ENCODE measurements at places on chromosomes 2 and 18.

DNA sequence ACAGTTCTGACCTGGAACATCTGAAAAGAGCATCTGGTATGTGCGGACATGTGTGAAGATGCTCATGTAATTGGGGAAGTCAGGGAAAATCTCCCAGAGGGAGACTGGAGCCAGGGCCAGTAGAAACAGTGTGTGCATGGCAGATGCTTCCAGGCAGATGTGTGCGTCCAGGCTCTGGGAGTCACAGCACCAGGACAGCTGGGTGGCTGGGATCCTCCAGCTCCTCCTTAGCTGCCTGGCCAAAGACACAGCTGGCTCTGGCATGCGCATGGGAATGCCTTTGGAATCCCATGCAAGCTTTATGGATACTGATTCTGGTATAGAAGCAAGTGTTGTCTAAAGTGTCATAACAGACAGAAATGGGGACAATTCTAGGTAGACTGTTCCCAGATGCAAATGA, 369.7 kb downstream of the INSIG2 start:
- no peak for DNase-seq

DNA sequence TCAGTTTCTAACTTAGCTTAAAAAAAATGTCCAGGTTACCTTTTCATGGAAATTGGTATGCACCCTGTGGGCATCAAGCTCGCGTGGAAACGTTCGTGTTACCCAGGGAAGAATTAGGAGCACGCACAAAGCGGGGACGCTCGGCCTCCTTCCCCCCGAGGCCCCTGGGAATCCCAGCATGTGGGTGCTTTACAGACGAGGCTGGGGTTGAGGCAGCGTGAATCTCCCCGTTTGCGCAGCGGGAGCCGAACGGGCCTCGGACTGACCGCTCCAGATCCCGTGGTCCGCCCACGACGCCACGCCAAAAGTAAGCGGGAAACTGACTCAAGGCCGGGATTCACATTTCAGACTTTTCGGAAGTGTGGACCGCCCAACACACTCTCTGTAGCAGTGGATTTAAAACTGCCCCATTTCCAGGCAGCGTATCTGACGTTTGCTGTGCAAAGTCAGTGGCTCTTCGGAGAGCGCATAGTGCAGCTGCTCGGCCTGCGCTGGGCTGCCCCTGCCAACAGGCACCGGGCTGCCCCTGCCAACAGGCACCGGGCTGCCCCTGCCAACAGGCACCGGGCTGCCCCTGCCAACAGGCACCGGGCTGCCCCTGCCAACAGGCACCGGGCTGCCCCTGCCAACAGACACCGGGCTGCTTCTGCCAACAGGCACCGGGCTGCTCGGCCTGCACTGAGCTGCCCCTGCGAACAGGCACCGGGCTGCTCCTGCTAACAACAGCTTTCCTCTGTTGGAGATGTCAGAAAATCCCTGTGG, 49.7 kb downstream of the SH3YL1 start:
- DNase-seq: no peak

DNA sequence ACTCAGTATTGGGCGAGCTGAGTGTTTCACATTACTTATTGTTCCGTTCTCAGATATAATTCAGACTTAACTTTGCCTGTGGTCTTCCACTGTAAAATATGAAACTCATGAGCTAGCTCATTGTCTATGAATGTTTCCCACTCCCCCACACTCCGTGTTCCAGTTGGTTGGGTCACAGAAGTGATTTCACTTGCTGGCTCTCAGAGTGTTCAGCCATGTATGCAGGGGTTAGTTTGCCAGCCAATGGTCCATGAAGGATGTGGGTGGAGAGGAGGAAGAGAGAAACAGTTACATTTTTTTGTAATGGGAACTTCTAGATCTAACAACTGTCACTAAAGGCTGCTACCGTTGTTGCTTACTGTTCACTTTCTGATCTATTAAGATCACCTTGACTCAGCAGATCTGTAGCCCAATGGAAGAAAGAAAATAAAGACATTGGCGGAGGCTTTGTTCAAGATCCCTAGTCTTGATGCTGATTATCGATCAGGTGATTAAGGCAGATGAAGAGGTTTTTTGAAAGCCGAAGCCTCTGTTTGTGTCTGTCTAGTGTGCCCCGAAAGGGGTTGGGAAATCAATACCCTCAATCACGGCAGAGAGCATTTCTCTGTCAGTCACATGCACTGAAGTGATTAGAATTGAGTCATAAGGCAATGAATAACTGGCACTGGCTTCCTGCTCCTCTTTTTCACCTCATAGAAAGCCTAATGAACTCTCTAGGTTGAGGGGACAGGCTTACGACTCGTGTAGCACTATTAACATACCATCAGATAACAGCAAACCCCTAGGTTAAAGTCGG, 279.7 kb upstream of the FIGN start:
- DNase-seq: no peak

- DNase-seq: no peak
Measured at GRCh38 chr2:88127888-88128653, at the start of gene FABP1. TSS of gene FABP1 (minus strand) at chr2:88128062. CDS start at chr2:88128017, 45 bp downstream.

- DNase-seq: peak; percentile 14
Measured at GRCh38 chr2:231604101-231604684, 11.5 kb downstream of the TEX44 start.

DNA sequence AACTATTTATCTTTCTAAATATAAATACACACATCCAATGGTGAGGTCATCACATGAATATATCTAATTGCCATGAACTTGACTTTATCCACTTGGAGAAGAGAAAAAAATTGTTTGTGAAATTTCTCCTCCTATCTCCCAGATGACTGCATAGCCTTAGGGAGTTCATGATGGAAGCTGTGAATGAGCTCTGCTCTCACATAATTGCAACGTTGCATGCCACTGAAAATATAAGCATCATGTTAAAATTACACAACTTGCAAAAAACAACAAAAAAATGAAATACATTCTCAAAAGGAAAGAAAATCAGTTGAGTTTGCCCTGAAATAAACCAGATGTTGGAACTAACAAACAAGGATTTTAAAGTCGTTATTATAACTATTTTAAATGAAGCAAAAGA, 50.6 kb upstream of the OSR1 start:
- DNase-seq: no peak

- DNase-seq: no peak
Measured at GRCh38 chr2:224884188-224884587, 158.1 kb downstream of the DOCK10 start.

DNA sequence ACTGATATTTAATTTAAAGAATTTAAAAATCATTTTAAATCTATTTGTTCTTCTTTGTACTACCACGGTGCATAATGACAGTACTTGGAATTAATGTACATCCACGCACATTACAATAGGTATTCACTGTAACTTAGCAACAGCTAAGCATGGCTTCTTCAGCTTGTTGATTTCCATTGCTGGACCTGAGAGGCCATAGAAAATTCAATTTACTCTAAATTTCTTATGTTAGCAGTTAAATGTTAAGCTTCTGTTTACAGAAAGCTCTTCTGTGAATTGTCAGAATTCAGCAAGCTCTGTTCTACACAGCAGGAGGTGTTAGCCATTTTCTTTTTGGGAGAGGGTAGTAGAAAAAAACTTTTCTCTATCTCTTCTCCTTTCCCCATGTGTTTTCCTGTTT, 1149.3 kb upstream of the CDH2 start:
- DNase-seq: no peak

- no peak for DNase-seq
Measured at GRCh38 chr2:181776336-181776735, 96.0 kb upstream of the NEUROD1 start.

GRCh38 chr18:13611601-13612195, 114.7 kb downstream of the FAM210A start:
- no peak for DNase-seq

DNA sequence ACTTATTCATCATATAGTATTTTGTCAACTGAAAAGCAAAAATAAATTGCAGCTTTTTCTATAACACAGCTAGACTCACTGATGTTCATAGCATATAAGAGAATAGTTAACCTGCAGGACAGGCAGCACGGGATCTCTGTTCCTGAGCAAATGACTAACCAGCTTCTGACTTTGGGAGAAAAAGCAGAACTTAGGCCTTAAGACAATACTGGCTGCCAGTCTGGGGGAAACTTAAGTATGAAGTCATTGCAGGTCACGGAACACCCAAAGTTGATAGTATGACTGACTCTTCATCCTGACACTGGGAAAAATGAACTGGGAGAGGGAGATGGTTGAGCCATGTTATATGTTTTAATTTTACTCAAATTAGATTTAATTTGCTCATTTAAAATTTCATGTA, 113.0 kb downstream of the DPP4 start:
- no peak for DNase-seq

- DNase-seq: no peak
Measured at GRCh38 chr2:73925853-73926492, 707 bp upstream of the DGUOK start.

- no peak for DNase-seq
Measured at GRCh38 chr18:8901019-8901418, 195.7 kb downstream of the MTCL1 start.

- peak; percentile 36 for DNase-seq
Measured at GRCh38 chr2:54665436-54665856, 58.0 kb upstream of the EML6 start.

DNA sequence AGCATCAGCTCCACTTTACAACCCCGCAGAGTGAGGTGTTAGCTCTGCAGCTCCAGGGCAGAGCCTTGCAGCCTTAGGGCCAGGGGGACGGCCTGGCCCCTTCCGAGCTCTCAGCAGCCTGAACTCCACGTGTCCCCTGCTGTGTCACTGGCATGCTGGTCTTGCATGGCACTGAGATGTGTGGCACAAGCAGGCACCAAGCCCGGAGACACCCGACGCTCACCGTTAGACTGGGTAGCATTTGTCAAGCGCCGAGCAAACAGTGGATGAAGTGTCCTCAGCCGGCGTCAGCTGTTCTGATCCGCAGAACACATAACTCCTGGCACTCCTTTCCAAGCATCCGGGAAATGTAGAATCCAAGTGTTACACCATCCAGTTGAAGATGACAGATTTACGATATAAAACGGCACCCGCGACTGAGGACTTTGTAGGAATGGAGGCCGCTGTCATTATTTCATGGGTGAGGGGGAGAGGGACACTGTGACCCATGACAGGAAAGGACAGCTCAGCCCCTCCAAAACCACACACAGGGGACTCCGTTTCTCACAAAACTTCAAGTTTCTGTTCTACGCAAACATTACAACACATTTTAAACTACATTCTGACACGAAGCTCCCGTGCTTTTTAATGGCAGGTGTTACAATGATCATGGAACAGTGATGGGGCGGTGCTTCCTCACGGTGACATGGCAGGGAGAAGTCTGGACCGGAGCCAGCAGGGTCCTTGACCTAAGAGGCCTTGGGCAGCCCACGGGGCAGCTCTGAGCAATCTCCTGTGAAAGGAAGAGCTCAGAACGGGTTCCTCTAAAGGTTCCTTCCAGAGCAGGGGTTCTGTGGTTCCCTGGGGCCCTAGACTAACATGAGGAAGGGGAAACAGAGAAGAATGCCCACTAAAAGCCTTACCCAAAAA, 89.4 kb downstream of the HDAC4 start:
- DNase-seq: no peak

DNA sequence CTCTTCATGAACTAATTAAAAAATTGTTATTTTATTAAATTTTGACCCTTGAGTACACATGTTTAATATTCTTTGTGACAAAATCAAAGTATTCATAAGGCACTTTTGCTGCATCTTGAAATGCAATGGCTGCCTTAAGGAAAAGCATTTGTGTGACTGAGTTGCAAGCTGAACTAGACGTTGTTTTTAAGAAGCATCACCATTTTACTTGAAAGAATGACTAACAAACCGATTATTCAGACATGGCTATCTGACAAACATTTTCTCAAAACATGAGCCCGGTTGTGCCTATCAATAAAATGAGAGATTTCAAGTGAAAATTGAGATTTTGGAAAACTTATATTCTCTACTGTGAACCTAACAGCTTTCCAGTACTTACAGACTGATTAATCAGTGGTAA, 2.8 kb downstream of the GCFC2 start:
- DNase-seq: no peak

DNA sequence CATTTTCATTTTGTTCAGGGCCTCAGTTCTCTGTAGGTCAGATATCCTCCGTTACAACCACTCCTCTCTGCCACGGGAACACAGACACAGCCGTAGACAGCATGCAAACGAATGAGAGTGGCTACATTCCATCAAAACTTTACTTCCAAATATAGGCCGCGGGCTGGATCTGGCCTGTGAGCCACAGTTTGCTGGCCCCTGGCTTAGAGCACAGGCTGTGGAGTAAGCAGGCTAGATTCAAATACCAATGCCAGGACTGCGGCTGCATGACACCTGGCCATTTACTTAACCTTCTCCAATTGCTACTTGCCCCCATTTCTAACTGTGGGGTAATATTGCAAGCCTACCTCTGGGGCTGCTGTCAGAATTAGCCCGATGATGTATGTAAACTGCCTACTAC, 325.8 kb upstream of the POU3F3 start:
- DNase-seq: no peak

DNA sequence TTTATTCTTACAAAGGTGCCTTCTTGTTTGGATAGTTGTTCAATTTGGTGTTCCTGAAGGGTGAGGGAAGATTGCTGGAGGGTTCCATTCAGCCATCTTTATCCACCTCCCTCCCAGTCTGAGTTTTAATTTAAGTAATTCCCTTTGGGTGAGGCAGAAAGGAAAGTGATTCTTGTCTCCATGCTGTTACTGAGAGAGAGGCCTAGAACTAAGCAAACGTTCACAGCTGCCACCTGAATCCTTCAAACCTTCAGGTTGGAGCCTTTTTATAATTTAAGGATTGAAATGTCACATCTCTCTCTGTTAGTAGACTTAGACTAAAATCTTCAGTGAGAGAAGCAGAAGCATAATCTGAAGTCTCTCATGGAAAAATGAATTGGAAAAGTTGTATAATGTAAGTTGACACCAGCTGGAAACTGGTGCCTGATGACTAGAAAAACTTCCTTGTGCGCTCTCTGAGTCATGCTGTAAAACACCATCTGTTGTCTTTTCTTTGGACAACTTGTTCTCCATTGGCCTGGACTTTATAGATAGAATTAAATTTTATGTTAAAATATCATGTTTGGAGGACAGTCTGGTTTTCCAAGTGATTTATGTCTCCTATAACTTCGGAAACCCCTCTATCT, 14.6 kb downstream of the STRADB start:
- DNase-seq: no peak

GRCh38 chr2:163943403-163944346, 207.9 kb upstream of the FIGN start:
- no peak for DNase-seq

- DNase-seq: no peak
Measured at GRCh38 chr2:138239902-138240491, 261.6 kb upstream of the SPOPL start.

DNA sequence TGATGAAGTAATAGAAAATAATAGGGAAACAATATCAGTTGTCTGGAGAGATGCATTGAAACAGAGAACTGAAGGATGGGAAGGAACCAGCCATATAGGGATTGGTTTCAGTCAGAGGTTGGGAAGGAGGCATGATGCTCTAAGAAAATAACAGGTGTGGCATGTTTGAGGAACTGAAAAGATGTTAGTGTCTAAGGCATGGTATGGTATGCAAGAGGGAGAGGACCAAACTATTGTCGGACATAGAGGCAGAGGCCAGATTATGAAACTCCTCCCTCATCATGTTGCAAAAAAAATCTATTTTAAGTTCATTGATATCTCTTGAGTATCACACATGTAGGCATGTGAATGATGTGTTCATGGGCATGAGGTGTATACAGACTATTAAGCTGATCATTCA, 48.9 kb upstream of the EMILIN2 start:
- DNase-seq: no peak
